ENCODE measurements at places on chromosomes 11 and 22. TPM values are rescaled to one million over a fixed set of nuclear protein-coding genes. Genes with fewer than 3 reads are reported as not detected.
A peak's percentile ranks its signal among the peaks of the same experiment; 100 is the strongest.

The TMPRSS6 gene
- not detected for total RNA-seq

GRCh38 chr11:60889869-60890311 is 16.5 kb downstream of the PRPF19 start:
- no peaks in the 10 kb centered on the region for H3K4me1 ChIP-seq
- peaks cover 8% of the 10 kb centered on the region for H3K36me3 ChIP-seq
- no peaks in the 10 kb centered on the region for H3K27me3 ChIP-seq
- no peak for DNase-seq
- no peak overlapping the region for H3K27ac ChIP-seq

The VSIG10L2 gene
- total RNA-seq: not detected

The POTEH gene
- not detected for total RNA-seq

DNA sequence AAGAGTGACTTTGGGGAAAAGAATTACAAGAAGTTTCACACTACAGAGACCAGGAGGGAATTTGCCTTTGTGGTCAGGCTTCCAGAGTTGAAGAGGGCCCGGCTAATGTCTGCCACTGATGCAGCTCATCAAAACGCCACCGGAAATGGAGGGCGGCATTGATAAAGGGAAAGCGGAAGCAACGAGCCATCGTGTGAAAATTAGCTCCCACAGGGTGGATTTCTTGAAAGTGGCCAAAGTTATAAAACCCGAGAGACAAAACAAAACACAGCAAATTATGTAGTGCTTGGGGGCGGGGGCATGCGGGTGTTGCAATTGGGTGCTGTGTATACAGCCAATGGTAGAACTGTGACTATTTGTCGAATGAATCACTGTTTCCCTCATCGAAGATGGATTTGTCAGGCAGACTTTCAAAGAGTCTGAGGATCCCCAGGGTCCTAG is 113.0 kb downstream of the ADAMTS15 start:
- H3K4me1 ChIP-seq: peaks cover 25% of the 10 kb centered on the region
- no peak overlapping the region for H3K4me3 ChIP-seq
- DNase-seq: no peak

The CELSR1 gene
- 6.7 TPM for total RNA-seq

The UVRAG gene
- total RNA-seq: 20.4 TPM

The MISFA gene
- not detected for total RNA-seq

DNA sequence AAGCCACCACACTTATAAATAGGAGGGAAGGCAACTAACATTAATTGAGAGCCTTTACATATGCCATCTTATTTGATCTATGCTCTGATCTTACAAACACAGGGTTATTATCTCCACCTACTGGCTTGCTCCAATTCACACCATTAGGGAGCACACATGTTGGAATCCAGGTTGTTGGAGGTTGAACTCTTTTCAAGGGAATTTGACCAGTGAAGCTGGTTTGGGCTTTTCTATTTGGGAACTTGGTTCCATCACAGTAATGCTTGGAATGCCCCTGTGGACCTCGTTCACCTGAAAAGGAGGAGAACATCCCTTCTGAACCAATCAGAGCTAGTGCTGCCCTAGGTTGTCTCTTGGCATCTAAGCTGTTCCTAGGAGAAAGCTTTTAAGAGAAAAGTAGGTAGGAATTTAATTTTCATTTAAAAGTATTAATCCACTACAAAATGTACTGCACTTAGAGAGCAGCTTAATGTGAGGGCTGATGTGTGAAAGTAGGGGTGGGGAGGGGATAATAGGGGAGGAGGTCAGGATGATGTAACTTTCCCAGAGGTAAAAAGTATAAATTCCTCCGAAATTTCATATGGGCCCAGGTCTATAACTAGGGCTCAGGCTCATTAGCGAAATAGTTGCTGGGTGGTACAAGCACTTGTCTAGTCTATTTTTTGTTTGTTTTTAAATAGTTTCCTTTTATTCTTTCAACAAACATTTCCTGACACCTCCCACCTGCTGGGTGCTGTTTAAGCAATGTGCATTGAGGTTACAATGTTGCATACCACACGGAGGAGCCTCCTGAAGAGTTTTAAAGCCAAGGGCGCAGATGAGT is 7.6 kb upstream of the MICAL2 start:
- no peaks in the 10 kb centered on the region for H3K27me3 ChIP-seq
- no peaks in the 10 kb centered on the region for H3K36me3 ChIP-seq
- H3K4me3 ChIP-seq: no peak overlapping the region
- peaks cover 8% of the 10 kb centered on the region for H3K4me1 ChIP-seq

GRCh38 chr11:112321501-112322172 is 61.0 kb upstream of the PLET1 start:
- H3K36me3 ChIP-seq: no peaks in the 10 kb centered on the region
- no peak overlapping the region for H3K4me3 ChIP-seq
- H3K27ac ChIP-seq: no peak overlapping the region

DNA sequence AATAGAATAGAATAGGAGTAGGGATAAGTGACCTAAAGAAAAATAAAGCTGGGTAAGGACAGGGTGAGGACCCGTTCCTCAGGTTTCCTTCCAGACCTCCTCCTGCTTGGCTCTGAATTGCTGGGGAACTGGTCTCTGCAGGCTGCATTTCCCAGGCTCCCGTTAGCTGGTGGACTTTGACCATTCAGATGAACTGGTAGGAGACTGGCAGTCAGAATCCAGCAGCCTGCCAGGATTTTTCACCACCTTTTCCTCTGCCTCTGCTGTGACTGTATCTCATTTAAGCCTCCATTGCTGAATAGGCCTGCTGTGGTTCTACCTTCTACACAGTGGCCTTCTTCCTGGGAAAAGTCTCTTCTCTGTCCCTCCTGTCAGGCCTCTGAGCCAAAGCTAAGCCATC is 24.6 kb upstream of the SMPD1 start:
- no peak for DNase-seq
- no peaks in the 10 kb centered on the region for H3K27me3 ChIP-seq
- H3K4me1 ChIP-seq: peaks cover 25% of the 10 kb centered on the region
- H3K27ac ChIP-seq: no peak overlapping the region
- H3K36me3 ChIP-seq: no peaks in the 10 kb centered on the region
- no peak overlapping the region for H3K4me3 ChIP-seq

DNA sequence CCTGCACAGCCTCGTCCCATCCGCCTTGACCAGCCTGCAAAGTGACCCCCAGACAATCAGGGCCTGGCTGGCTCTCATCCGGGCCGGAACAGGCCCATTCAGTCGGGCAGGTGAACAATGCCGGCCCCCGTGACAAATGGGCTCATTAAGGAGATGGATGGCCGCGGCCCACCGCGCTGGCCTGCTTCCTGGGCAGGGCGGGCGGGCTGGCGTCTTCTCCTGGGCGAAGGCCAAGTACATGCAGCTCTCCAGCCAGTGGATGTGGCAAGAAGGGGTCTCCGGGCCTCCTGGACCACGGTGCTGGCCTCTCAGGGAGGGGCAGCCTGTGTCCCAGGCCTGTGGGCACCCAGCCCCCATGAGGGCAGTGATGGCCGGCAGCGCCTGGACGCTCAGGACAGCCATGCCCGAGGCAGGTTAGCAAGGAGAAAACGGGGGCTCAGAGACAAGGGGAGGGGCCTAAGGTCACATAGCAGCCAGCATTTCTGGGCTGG is 1022.8 kb downstream of the BRD1 start:
- DNase-seq: no peak
- no peak overlapping the region for H3K4me3 ChIP-seq
- H3K27ac ChIP-seq: no peak overlapping the region
- H3K36me3 ChIP-seq: no peaks in the 10 kb centered on the region
- no peaks in the 10 kb centered on the region for H3K4me1 ChIP-seq
- H3K27me3 ChIP-seq: no peaks in the 10 kb centered on the region

The TMEM191C gene
- 0.63 TPM for total RNA-seq

- no peak for DNase-seq
- no peak overlapping the region for H3K27ac ChIP-seq
- H3K4me1 ChIP-seq: peaks cover 60% of the 10 kb centered on the region
- no peaks in the 10 kb centered on the region for H3K27me3 ChIP-seq
- H3K36me3 ChIP-seq: peaks cover 59% of the 10 kb centered on the region
Observed at GRCh38 chr11:12263141-12263693, 114.2 kb upstream of the PARVA start.

DNA sequence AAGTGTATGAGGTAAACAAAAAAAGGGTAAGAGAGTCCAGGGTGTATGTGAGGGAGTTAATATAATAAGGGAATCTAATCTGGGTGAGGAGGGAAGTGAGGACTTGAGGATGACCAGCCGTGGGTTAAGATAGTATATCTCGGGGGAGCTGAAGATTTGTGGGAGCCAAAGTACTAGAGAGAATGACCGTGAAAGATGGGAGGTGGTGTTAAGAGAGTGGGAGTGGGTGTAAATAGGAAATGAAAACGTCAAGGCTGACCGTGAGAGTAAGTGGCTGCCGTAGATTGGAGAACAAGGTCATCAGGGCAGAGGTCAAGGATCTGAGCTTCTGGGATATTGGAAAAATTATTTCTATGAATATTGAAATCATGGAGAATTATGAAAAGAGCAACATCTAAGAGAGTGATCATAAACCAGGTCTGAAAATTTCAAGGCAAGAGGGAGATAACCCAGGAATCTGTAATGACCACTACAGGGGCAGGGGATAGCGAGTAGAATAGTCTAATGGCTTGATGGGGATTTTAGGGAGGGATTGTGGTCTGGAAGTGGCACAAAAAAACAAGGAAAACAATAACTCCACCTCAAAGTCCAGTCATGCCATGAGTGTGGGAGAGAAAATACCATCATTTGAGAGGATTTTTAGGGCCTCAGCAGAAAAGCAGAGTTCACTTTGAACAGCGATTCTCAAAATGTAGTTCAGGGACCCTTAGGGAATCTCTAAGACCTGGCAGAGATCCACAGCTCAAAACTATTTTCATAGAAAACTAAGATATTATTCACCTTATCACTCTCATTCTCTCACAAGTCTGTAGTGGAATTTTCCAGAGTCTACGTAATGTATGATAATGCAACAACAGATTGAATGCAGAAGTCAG is 72.0 kb downstream of the PRR5L start:
- H3K4me3 ChIP-seq: no peak overlapping the region
- no peak overlapping the region for H3K27ac ChIP-seq
- H3K36me3 ChIP-seq: no peaks in the 10 kb centered on the region
- DNase-seq: no peak

DNA sequence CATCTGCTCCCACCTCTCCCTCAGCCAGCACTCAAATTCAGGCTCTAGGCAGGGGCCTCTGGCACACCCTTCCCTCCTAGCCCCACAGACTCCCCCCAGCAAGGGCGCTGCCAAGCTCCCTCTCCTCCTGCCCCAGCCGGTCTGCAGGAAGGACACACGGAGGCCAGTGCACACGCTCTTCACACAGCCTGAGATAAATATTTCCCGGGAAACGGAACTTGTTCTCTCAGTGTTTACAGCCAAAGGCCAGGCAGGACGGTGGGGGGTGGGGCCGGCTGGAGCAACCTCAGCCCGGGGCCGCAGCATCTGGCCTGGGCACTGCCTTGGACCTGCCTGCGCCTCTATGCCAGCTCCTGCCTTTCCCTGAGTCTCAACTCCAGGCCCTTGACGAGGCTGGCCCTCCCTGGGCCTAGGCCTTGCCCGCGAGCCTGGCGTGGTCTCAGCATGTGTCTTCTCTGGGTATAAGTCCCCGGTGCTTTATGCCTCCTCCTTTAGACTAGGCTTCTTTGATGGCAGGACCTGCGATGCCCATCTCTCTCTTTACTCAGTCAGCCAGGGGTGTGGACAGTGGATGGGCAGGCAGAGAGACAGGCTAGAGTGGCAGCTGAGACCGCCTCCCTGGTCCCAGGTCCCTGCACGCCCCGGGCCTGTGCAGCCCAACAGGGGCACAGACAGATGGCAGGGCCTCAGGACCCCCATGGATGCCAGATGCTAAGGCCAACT is 48.4 kb downstream of the PDE2A start:
- DNase-seq: no peak
- H3K4me1 ChIP-seq: no peaks in the 10 kb centered on the region
- no peaks in the 10 kb centered on the region for H3K36me3 ChIP-seq
- peak overlapping the region; percentile 43 for H3K27ac ChIP-seq
- no peaks in the 10 kb centered on the region for H3K27me3 ChIP-seq

DNA sequence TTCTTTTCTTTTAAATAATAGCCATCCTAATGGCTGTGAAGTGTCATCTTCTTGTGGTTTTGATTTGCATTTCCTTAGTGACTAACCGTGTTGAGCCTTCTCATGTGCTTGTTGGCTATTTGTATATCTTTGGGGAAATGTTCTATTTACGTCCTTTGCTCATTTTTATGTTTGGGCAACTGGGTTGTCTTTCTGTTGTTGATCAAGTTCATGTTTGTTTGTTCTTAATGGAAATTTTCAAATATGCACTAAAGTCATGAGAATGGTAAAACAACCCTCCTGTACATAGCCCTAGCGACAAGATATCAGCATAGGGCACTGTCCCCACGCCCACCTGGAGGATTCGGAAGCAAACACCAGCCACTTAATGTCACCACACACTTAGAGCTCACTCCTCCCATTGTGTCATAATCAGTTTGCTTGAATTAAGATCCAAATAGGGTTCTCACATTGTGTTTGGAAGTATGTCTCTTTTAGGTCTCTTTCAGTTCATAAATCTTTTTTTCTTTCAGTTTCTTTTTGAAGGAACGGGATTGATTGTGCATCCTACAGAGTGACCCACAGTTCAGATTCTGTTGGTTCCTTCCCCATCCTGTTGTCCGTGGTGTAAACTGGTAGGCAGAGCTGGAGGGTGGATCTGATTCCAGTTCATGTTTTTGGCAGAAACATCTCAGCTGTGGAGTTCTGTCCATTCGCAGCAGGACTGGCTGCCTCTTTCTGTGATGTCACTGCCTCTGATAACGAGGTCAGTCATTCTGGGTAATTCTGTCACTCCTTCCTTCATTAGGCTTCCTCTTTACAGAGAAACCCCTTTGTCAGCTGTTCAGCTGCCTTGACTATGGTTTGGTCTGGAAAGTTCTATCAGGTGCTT is 26.4 kb upstream of the ADORA2A start:
- H3K4me1 ChIP-seq: peaks cover 50% of the 10 kb centered on the region
- peak overlapping the region; percentile 82 for H3K27ac ChIP-seq
- no peak for DNase-seq
- H3K36me3 ChIP-seq: peaks cover 8% of the 10 kb centered on the region

- no peak for DNase-seq
- no peak overlapping the region for H3K4me3 ChIP-seq
- H3K27me3 ChIP-seq: no peaks in the 10 kb centered on the region
- H3K36me3 ChIP-seq: no peaks in the 10 kb centered on the region
Observed at GRCh38 chr11:57161351-57161750, 20.4 kb upstream of the LRRC55 start.

The SEPTIN5 gene
- total RNA-seq: 47.7 TPM

The PSMA1 gene
- 97.8 TPM for total RNA-seq

DNA sequence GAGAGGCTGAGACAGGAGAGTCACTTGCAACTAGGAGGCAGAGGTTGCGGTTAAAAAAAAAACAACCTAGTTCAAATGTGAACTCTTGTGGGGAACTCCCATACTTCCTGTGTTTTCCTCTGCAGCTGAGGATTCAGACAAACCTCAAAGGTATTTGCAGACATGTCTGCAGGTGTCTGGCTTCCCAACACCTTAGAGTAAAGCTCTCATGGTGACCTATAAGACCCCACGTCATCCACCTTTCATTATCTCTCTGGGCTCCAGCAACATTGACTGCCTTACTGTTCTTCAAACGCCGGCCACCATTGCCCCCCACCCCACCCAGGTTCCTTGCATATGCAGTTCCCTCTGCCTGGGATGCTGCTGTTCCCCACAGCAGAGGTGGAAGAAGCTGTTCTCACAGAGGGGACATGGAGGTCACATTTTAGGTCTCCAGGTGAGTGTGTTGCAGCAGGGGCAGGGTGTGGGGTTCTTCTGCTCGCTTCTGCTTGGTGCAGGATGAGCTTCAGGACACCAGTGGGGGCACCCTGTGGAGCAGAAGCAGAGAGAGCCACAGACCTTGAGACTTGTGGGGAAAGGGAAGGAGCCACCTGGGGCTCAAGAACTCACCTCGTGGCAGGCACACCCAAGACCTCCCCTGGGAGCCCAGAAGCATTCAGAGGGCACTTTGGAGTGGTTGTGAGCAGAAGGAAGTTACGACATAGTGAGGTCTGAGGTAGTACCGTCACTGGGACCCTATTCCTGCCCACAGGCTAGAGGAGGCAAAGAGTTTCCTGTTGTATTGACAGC is 203.2 kb downstream of the CSNK2A3 start:
- H3K4me3 ChIP-seq: no peak overlapping the region
- no peak overlapping the region for H3K27ac ChIP-seq
- H3K4me1 ChIP-seq: peaks cover 28% of the 10 kb centered on the region
- H3K36me3 ChIP-seq: no peaks in the 10 kb centered on the region
- H3K27me3 ChIP-seq: no peaks in the 10 kb centered on the region

Data from thoracic aorta (tissue), 2 donors.